ENCODE measurements at places on chromosomes 6 and 20.

GRCh38 chr6:128531696-128532095 is 11.3 kb upstream of the PTPRK start:
- no peak for DNase-seq

DNA sequence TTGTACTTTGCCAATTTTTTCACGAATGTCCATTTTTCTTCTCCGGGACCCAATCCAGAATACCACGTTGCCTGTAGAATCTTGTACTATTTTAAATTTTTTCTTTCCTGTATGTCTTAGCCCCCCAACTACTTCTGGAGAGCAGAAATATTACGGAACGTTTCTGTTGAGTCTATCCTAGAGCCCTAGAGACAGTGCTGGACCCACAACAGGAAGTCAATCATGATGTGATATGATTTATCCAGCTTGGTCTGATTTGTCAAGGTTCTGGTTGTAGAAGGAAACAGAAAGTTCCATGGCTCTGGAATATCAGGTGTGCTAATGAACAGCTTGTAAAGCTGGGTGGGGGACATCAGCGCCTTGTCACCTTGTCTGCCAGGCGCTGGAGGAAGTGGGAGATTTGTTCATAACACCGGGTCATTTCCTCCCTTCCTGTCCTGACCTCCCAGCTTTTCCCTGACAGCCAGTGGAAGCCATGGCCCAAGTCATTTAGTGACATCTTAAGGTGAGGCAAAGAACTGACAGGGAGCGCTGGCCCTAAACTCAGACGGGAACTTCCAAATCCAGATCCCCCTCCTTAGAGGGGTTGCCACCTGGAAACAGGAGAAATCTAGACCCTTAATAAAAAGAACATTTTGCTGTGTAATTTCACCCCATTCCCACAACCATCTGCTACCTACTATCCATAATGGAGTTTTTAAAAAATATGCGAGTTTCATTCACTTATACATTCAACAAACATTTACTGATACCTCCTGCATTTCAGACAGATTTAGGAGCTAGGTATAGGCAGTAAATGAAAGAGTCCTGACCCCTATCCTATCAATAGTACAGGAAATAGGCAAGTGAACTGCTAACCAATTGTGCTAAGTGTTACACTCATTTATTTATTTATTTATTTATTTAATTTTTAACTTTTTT is 130.5 kb downstream of the ZFP64 start:
- no peak for DNase-seq

GRCh38 chr6:111114087-111114443 is 26.8 kb downstream of the SLC16A10 start:
- DNase-seq, result no peak

DNA sequence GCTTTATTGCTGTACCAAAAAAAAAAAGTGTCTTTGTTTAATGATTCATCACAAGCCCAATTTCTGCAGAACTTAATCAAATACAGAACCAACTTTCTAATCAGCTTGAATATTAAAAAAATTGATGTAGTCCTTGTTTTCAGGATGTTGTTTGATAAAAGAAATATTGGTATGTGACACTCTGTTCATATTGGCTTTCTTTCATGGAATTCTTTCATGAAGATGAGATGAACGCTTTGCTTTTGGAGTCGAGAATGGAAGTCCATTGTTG is 184.3 kb downstream of the ZNF217 start:
- DNase-seq, result no peak

- DNase-seq, result no peak
Observed at GRCh38 chr20:43650997-43651525, 15.9 kb upstream of the MYBL2 start.

GRCh38 chr6:127637830-127638409 is 60.9 kb downstream of the C6orf58 start:
- DNase-seq, result no peak

GRCh38 chr20:63530788-63531160 is 6.4 kb downstream of the PTK6 start:
- DNase-seq, result no peak

DNA sequence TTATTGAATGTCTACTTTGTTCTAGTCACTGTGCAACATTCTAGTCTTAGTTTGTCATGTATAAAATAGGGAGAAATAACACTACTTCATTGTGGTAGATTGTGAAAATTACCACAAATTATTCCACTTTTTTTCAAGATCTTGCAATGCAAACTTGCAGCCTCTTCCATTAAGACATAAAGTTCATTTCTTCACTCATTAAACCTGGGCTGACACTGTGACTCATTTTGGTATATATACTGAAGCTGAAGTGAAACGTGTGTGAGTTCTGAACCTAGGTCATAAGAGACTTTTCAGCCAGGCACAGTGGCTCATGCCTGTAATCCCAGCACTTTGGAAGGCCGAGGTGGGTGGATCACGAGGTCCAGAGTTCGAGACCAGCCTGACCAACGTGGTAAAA is 329.0 kb downstream of the BCKDHB start:
- no peak for DNase-seq

DNA sequence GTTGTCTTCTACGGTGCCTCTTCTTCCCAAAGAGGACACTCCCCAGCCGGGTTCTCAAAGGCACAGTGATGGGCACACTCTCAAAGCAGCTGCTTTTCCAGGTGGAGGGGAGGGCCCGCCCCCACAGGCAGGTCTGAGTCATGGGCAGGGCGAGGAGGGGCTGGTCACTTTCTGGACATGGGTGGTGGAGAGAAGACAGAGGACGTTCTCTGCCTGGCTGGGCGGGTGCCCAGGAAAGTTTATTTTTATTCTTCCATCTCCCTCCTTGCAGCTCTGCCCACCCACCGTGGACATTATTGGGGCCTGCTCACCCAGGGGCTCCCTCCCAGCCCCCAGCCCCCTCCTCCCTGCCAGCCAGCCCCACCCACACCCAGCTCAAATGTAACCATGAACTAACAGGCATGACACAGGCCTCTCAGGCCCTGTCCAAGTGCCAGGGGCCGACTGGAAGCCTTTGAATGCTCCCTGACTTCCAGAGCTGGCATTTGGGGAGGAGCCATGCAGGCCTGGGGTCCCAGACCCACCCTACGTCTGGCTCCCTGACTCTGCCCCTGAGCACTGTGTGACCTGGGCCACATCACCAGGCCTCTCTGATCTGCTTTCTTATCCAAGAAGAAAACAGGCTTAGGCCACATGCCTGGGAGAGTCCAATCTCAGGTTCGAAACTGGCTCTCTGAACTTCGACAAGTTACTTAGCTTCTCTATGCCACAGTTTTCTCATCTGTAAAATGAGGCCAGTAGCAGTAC is 8.0 kb downstream of the TGM2 start:
- no peak for DNase-seq

DNA sequence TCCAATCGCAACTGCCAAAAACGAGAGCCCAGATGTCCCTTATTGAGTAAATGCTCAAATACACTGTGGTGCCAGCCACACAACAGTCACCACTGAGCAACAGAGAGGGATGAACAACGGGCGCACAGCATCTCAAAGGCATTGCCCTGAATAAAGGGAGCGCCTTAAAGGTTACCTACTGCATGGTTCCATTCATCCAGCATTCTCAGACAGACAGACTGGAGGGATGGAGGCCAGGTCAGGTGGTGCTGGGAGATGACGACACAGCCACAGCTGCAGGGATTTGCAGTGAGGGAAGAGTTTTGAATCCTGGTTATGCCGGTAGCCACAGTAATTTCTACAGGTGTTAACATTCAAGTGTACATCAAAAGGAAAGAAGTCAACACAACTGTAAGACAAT is 615.5 kb upstream of the AGPAT4 start:
- DNase-seq, result no peak

DNA sequence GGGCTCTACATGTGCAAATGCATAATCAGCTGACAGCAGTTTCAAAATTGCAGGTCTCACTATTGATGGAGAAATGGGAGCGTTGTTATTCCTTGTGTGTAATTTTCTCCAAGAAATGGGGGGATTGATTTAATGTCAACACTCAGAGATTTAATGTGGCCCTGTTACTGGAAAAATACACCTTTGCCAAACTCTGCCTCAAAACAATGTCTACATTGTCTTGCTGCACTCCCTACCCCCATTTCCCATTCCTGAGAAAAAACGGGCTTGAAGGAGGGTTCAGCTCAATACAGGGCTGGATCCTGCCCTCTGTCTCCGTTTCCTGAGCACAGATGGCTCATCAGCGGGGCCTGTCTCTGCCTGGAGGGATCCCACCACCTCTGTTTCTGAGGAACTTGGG is 18.4 kb downstream of the EDN3 start:
- no peak for DNase-seq

DNA sequence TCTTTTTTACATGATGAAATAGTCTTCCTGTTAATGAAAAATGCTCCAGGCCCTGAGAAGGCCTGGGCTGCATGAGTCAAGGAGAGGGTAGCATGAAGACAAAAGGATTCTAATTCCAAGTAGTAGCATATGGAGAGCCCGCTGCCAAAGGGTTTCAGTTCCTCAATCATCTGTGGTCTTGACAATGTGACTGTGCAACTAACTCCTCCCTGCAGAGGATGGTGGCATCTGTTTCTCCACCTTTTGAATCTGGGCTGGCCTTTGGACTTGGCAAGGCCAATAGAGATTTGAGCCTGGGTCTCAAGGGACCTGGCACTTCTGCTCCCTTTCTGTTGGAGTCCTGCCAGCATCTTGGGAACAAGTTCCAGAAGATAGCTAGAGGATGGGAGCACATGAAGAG is 35.1 kb upstream of the ANKEF1 start:
- no peak for DNase-seq

- DNase-seq, result no peak
Observed at GRCh38 chr6:66376001-66376400, 669.0 kb upstream of the EYS start.

DNA sequence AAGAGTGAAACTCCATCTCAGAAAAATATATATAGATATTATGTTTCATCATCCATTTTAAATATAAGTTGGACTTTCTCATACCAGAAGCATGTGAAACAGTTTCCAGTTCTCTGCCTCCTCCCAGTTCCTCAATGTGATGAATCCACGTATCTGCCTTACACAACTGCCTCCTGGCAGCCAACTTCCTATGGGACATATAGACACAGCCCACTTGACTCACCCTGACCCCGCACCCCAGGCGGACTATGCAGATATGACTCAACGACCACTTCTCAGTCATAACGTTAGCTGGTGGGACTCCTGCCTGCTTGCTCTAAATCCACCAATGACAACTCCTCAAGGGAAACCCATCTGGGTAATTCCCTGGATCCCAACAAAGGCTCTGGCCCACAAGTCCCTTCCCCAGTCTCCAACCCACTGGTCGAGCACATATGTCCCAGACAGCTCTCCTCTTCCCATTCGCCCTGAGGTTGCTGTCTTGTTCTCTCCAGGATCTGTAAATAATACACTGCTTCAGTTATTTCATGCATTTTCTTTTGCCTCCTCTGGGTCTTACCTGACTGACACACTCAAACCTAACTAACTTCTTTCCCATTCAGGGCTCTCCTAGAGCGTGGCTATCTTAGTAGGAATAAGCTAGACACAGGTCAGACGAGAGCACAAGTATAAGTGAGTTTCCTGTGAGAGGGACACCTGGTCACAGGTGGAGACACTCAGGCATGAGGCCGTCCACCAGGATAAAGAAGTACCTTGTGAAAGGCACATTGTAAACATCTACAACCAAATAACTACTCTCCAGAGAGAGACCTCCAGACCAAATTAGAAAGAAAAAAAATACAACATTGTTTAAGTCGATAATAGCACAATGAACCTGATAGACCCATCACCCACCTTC is 548.5 kb downstream of the CD83 start:
- DNase-seq, result peak; percentile 63

DNA sequence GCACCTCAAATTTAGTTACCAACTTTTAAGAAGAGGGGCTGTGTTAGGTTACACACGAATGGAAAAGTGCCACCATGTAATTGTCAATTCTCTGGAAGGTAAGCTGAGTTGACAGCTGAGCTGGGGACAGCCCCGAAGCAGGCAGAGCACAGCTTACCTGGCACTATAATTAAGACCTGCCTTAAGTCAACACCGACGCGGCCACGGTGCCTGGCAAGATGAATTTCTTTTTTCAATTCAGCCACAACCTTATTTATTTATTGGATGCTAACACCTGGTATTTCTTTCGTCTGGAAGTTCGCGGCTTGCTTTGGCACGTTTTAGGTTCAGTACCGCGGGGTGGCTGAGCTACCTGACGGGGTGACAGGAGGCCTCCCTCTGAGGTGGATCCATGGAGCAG is 40.6 kb upstream of the NFATC2 start:
- no peak for DNase-seq

- DNase-seq, result no peak
Observed at GRCh38 chr6:132961122-132961521, 146.8 kb downstream of the RPS12 start.

DNA sequence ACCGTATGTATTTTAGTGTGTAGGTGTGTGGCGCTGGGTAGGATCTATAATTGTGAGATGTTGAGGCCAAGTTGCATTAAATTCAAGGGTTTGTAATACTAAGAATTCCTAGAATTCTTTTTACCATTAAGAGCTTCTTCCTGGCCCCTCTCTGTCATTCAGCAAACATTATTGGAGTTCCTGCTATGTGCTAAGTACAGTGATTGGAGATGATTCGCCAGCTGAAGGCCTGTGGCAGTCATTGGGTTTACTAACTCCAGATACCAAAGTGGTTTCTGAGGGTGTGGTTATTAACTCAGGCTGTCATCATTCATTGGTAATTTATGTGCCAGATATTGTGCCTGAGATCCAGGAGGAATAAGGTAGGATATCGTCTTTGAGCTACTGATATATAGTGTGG is 167.1 kb downstream of the LAMA2 start:
- no peak for DNase-seq

DNA sequence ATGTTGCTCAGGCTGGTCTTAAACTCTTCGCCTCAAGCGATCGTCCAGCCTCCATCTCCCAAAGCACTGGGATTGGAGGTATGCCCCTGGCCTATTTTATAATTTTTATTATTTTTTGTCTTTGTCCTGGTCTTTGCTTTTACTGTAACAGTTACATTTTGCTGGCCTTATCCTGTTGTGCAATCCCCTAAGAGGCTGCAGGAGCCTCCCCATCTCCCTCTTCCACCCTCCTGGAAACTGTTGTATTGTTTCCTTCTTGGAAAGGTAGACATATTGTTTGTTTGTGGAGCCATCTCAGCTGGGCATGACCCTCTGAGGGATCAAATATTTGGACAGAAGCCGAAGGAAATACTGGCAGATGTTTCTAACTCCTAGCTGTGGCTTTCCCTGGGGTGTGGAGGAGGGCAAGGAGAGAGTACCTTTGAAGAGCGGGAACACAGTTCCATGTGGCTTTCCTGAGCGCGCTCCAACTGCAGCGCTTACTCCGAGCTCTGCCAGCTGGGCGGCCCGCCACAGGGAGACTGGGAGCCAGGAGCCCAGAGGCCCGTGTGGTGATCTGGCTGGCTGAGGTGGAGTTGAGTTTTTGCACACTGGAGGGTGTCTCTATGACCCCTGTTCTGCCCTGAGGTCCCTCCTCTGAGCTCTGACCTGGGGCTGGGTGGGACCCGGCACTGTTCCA is 4.9 kb downstream of the MAPK13 start:
- no peak for DNase-seq

GRCh38 chr6:122078481-122078880 is 321.0 kb upstream of the HSF2 start:
- DNase-seq, result no peak

- no peak for DNase-seq
Observed at GRCh38 chr20:60974022-60974421, 278.0 kb upstream of the CDH4 start.

All from T-helper 2 cell (primary cell).